ENCODE measurements at places on chromosomes 4 and X.

DNA sequence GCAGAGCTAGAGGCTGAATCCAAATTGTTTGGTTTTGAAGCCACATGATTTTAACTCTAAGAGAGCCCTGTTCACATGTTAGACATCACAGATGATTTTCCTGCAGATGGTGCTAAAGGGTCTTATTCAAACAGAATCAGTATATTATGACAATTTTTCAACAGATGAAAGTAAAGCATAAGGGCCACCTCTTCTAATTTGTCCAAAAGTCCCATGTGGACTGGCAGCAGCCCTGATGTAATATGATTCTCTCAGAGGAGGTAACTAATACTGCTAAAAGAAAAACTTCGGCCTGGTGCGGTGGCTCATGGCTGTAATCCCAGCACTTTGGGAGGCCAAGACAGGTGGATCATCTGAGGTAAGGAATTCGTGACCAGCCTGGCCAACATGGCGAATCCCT, 26.0 kb upstream of the SETD7 start:
- no peak for DNase-seq

DNA sequence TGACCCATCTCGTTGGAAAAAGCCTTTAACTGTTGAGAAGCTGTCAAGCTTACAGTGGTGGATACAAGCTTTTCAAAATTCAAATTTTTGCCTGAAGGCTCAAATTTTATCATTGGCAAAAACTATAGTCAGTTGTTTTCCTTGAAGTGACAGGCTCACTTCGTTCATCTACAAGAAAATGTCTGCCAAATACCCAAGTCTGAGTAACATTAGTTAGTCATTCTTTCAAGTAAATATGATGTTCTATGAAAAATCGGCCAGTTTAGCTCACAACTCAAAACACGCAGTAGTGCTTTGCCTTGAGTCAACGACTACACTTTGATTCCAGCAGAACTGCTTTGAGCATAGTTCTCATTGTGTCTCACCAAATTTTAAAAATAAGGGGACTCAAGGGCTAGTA, 170.3 kb upstream of the MAMLD1 start:
- no peak for DNase-seq

DNA sequence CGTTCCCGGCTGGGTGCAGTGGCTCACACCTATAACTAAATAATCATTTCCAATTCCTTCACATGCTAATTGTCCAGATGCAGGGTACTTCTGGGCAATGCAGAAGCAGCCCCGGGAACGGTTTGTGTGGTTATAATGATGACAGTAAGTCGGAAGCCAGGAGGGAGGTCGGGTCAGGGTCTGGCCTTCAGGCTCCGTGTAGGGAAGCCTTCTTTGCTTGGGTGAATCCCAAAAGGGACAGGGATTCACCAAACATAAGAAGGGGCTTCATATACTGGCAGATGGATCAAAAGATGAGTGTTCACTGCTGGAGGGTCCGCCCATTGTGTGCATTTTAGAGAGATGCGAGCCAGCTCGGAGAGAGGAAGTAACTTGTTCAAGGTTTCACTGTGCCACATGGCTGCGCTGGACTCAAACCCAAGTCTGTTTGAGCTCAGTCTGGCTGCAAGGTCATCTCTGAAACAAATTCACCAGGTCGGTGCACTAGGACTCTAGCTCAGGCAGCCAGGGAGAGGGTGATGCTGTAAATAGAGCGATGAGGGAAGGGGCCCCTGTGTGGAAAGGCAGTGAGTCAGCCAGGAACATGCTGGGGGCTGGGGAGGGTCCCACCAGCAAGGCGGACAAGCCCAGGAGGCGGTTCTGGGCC, 4.8 kb upstream of the KIAA0232 start:
- no peak for DNase-seq

DNA sequence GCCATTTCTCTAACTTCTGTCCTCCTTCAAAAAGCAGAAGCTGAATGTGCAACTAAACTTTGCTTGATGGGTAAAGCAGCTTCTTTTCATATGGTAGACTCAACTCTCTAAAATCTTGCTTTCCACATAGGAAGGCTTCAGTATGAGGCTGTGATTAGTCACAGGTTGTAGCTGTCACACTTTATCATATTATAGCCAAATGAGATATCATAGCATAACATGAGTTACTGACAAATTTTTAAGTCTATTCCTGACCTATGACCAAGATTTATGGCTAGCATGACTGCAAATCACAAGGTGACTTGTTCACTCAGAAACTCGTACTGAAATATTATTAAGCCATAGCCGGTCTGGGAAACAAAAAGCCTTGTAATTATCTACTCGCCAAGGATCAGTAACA, 998.6 kb downstream of the RPA4 start:
- DNase-seq = peak; percentile 39

DNA sequence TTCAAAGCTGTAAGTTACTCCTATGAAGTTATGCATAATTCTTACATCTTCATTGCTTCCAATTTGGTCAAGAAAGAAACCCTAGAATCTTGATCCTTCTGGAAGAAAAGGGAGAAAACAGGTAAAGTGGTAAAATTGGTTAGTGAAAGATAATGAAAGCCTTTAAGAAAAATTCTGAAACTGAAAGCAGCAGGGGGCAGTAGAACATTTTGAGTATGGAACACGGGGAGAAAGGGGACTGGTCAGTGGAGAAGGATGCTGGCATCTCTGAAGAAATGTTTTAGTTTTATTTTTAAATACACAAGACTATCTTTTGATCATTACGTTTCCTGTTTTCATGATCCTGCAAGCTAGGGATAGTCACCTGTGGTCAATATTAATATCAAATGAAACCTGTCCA, 54.3 kb downstream of the SLIT2 start:
- DNase-seq = no peak

GRCh38 chr4:19346636-19347035, 905.1 kb upstream of the SLIT2 start:
- DNase-seq = no peak

DNA sequence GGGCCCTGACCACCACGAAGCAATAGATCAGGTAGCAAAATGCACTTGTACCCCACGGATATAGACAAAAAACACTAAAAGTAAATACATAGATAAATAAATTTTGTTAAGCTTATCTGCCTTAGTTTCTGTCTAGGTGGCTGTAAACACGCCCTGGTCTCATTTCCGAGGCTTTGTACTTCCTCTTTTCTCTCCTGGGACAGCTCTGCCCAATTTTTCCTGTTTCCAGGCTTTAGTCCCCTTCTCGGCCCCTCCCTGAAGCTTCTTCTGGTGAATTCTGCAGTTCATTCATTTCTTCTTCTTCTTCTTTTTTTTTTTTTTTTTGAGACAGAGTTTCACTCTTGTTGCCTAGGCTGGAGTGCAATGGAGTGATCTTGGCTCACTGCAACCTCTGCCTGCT, 73.4 kb upstream of the STOX2 start:
- no peak for DNase-seq

- DNase-seq = no peak
Measured at GRCh38 chr4:129532573-129532972, 436.6 kb downstream of the C4orf33 start.

DNA sequence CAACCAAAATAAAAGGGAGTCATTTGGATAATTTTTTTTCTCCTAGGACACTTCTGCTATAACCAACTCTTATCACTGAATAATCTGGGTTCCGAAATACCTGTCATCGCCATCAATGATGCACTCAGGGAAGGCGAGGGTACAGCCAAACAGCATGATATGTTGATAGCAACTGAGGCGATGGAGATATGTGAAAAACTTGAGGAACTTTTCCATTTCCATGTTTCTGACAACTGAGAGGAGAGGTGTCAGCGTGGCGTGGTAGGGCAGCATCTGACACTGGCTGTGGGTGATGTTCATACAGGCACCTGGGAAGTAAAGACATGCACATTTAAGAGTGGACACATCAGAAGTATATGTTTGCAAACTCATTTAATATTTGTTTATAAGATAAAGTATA, 74.6 kb downstream of the CORIN start:
- DNase-seq = no peak

GRCh38 chr4:99013884-99014523, 18.5 kb downstream of the METAP1 start:
- no peak for DNase-seq

- no peak for DNase-seq
Measured at GRCh38 chr4:148443512-148444295, 1.5 kb upstream of the NR3C2 start.

Measured in SK-N-DZ (cell line).